Nephron progenitor cell (in vitro differentiated cells): ENCODE measurements at places on chromosomes 3 and 15.
A peak's percentile ranks its signal among the peaks of the same experiment; 100 is the strongest.

DNA sequence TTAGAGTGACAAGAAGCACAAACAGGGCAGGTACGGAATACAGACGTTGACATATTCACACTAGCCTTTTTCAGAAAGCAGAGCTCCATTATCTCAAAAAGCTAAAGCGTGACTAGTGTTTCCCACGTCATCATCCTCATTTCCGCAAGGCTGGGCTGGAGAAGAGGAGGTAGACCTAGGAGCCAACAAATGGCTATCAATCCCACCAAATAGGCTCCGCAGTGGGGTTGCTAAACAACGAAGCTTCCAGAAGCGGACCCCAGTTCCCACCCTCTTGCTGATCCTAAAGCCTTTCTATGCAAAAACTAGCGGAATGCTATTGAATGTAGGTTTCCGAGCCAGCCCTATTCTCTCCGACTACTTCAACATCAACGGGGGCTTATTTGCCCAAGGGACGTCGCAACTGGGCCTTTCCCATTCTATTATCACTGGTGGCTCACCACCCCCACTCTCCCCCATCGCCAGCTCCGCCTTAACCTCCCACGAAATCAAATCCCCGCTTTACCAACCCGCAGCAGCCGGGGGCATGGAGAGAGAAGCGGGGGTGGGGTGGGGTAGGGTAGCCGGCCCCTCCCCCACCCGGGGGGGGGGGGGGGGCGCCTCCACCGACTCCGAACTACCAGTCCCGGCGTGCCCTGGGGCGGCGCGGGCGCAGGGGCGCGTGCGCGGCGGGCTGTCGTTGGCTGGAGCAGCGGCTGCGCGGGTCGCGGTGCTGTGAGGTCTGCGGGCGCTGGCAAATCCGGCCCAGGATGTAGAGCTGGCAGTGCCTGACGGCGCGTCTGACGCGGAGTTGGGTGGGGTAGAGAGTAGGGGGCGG lies at the start of gene MORF4L1:
TSS of gene MORF4L1 (plus strand) at position 736 of the 817 bp plus-strand sequence. CDS start 128 bp downstream, outside the sequence.
- DNase-seq, result peak; percentile 96
- H3K4me3 ChIP-seq, result peak within 1 kb of the TSS; percentile 98
- H3K36me3 ChIP-seq, result peaks cover 20% of the 10 kb centered on the region
- peaks cover 3% of the 10 kb centered on the region for H3K27me3 ChIP-seq

DNA sequence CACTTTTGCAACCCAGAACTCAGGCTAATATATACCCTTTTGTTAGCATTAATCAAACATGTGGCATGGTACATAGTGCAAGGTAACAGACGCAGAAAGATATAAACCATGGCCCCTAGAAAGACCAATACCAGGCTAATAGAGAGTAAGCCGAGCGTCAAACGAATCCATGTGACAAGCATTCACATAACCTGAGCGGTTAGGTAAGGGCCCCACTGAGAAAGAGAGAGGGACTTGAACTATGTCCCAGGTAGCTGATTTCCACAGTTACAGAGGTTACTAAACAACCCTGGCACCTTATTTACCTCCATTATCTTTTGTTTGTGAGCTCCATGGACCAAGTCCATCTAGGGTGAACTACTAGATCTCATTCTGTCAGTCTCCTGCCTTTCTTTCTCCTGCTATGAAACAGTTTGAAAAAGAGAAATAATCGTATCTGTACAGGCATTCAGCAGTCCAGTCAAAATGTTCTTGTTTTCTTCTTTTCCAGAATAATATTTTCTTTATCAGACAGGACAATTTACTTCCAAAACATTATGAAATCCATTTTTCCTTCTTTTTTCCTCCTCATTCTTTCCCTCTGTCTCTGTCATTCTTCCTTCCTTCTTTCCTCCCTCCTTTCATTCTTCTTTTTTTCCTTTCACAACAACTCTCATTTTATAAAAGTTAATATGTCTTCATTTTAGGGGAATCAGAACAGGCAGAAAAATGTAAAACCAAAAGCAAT lies 30.5 kb upstream of the TNFSF10 start:
- H3K36me3 ChIP-seq, result no peaks in the 10 kb centered on the region
- H3K27ac ChIP-seq, result no peak overlapping the region
- H3K4me3 ChIP-seq, result no peak overlapping the region
- H3K4me1 ChIP-seq, result peaks cover 9% of the 10 kb centered on the region
- no peak for DNase-seq

DNA sequence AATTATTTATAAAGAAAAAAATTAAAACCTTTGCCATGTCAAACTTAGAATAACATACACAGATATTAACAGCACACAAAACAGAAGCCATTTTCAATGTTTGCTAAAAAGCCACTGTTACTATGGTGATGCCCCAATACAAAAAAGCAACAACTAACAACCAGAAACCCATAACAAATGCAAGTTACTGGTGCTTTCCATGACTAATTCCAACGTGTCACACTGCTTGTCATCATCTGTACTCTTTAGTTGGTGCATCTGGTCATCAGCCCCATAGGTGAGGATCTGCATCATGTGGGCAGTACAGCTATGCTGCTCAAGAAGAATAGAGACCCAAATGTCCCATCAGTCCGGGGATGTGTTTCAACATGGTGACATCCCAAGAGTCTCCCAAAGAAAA lies 52.8 kb downstream of the ATP8B4 start:
- H3K36me3 ChIP-seq, result no peaks in the 10 kb centered on the region
- no peaks in the 10 kb centered on the region for H3K27me3 ChIP-seq
- H3K27ac ChIP-seq, result no peak overlapping the region
- H3K4me1 ChIP-seq, result peaks cover 29% of the 10 kb centered on the region

DNA sequence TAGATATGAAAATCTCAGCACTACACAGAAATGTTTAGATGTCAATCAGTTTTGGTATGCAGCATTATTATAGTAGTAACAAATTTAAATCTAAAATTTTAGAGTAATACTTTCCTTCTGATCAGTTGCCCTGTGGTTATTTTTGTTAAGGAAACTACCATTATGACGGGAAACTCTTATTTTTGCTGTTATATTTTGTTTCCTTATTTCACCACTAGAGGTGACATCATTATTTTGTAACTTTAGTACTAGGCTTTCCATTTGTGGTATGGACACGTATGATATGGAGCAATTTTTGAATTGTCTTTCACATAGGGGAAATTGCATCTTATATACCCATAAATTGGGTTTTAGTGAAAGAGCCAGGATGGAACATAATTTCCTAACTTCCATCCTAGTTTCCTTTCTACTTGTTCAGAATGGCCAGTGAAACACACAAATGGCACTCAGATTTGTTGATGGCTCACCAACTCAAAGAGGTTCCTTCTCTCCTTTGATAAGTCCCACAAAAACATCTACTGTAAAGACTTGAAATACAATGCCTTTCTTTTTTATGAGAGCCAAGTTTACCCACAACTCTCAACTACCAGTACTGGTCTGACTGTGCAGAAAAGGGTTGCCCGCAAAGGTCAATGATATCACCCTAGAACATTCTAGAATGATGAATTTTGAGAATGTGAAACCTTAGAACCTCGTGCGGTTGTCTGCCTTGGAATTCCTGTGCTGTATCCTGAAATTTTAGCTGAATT lies 19.4 kb upstream of the PPP4R2 start:
- H3K36me3 ChIP-seq, result peaks cover 8% of the 10 kb centered on the region
- peaks cover 13% of the 10 kb centered on the region for H3K4me1 ChIP-seq
- peaks cover 6% of the 10 kb centered on the region for H3K27me3 ChIP-seq
- no peak overlapping the region for H3K27ac ChIP-seq
- no peak for DNase-seq

DNA sequence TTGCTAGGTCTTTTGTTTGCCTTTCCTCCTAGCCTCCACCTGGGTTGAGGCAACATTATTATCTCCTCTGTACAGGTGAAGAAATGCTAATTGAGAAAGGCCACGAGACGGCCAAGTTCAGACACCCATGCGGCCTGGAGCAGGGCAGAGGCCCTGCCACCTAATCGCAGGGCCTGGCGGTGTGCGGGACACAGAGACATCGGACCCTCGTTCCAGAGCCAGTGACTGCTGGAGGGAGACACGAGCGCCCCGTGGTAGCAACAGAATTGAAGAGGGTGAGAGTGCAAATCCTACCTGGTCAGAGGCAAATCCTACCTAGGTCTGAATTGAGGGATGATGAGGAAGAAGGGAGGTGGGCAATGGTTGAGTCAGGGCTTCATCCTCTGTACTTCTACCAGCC lies 113.8 kb upstream of the MEF2A start:
- no peak for DNase-seq
- H3K27ac ChIP-seq, result no peak overlapping the region
- no peak overlapping the region for H3K4me3 ChIP-seq
- H3K27me3 ChIP-seq, result peaks cover 3% of the 10 kb centered on the region

DNA sequence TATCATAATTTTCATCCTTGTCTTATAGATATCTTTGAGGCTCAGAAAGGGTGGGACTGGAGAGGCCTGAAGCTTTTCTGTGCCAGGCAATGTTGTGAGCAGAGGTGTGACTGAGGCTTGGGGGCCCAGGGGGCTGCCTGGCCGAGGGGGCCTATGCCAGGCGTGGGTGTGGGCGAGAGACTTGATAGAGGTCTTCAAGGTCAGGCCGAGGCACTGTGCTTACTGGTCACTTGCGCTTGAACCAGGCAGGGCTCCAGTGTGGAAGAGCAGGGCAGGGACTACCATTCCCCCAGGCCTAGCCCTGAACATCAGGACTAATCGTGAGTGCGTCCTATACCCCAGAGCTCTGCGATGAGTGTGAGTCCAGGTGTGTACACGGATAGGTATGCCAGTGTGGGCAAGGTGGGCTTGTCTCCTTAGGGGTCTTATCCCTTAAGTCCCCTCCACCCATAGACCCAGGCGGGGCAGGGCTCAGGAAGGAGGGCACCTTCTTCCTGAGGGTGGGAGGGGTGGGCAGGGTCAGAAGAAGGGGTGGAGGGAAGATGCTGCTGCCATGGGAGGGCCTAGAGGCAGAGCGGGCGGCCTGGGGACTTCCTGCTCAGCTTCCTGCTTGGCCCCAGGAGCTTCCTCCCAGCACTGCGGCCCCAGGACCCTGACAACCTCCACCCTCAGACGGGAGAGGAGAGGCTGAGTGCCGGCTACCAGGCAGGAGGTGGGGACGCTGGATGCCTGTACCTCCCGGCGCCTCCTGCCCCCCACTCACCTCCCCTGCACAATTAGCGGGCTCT lies 84.7 kb downstream of the LINGO1 start:
- no peak overlapping the region for H3K27ac ChIP-seq
- peaks cover 41% of the 10 kb centered on the region for H3K27me3 ChIP-seq
- no peak for DNase-seq
- peaks cover 85% of the 10 kb centered on the region for H3K4me1 ChIP-seq

DNA sequence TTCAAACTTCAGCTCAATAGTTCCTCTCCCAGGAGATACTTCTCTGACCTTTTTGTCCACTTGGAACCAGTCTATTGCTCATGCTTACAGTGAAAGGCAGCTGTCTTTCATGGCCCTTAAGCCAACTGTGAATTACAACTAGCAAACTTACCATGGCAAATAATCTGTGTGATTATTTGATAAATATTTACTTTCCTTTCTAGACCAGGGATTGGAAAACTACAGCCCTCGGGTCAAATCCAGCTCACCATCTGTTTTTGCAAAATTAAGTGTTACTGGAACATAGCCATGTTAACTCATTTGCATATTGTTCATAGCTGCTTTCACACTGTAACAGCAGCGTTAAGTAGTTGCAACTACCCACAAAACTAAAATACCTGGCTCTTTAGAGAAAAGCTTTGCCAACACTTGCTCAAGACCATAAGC lies 289.1 kb upstream of the MCTP2 start:
- peak overlapping the region; percentile 26 for H3K27ac ChIP-seq
- no peak overlapping the region for H3K4me3 ChIP-seq
- no peaks in the 10 kb centered on the region for H3K27me3 ChIP-seq
- DNase-seq, result no peak

DNA sequence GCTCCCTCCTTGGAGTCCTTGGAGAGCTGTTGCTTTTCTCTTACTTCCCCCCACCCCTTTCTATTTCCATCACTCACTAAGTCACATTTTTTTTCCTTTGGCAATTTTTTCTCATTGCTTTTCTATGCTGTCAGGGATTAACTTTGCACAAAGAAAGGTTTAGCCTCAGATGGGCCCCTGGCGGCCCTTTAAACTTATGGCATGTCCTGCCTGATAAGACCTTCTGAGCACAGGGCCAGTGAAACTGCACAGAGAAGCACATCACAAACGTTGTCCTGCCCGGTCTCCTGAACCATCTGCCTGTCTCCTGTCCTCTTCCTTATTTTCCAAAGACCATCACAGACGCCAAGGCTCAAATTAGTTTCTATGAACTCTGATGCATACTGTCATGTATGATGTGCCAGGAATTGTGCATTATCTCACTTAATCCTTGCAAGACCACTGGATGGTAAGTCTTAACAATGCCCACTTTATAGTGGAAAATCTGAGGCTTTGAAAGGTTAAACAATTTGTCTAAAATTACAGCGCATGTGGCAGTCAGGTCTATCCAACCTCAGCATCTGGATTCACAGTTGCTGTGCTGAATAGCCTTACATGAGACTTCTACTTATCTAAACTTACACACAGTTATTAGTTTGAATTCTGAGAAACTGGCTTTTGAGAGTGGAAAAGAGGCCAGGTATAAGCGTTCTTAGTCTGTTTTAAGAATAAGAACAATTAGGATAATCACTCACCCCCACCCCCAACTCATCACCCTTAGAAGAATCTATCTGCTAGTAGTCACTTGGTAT lies 648.1 kb downstream of the NTRK3 start:
- no peak overlapping the region for H3K27ac ChIP-seq
- H3K27me3 ChIP-seq, result no peaks in the 10 kb centered on the region
- H3K4me1 ChIP-seq, result no peaks in the 10 kb centered on the region
- no peak overlapping the region for H3K4me3 ChIP-seq
- no peaks in the 10 kb centered on the region for H3K36me3 ChIP-seq

GRCh38 chr15:49168016-49168415 lies 2.0 kb upstream of the GALK2 start:
- no peak overlapping the region for H3K27ac ChIP-seq
- no peaks in the 10 kb centered on the region for H3K27me3 ChIP-seq
- no peak overlapping the region for H3K4me3 ChIP-seq
- H3K36me3 ChIP-seq, result peaks cover 22% of the 10 kb centered on the region
- peaks cover 17% of the 10 kb centered on the region for H3K4me1 ChIP-seq

DNA sequence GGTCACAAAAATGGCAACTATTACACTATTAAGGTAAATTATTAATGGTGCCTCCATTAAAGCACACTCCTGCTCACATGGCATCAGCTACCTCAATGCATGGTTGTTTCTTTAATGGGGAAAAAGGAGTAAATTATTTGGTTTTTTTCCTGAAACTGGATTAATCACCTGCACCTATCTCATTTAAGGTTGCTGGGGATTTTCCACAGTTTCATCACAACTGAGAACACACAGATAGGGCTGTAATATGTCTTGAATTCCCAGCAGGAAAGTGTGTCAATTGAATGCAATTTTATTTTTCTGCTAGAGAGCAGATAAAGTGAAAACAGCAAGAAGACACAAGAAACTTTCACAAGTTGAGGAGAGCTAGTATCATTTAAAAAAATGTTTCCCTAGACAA lies 36.4 kb downstream of the RFTN1 start:
- no peak overlapping the region for H3K27ac ChIP-seq
- peaks cover 50% of the 10 kb centered on the region for H3K36me3 ChIP-seq
- DNase-seq, result no peak
- H3K4me1 ChIP-seq, result peaks cover 59% of the 10 kb centered on the region
- H3K27me3 ChIP-seq, result peaks cover 3% of the 10 kb centered on the region
- H3K4me3 ChIP-seq, result no peak overlapping the region
